ENCODE measurements at places on chromosomes 2 and 18.
A peak's percentile ranks its signal among the peaks of the same experiment; 100 is the strongest.

- DNase-seq: no peak
These were observed 1995.2 kb upstream of the PIK3C3 start for GRCh38 chr18:39959839-39960238.

DNA sequence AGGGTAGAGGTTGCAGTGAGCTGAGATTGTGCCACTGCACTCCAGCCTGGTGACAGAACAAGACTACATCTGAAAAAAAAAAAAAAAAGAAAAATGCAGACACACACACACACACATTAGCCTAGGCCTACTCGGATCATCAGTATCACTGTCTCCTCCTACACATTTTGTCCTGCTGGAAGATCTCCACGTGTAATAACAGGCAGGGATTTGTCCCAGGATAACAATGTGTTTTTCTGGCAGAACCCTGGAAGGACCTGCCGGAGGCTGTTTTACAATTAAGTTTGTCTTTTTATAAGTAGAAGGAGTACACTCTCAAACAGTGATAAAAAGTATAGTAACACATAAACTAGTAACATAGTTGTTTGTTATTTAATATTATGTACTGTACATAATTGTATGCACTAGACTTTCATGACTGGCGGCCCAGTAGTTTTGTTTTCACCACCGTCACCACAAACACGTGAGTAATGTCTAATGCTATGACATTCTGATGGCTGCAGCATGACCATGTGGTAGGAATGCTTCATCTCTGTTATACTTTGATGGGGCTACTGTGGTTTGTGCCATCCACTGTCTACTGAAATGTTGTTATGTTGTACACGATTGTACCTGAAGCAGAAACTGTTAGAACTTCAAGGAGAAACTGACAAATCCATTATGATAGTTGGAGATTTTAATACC lies 130.6 kb downstream of the ATP9B start:
- DNase-seq: peak; percentile 83

- DNase-seq: no peak
These were observed 10.3 kb downstream of the ZC3H15 start for GRCh38 chr2:186496401-186496800.

GRCh38 chr2:238709325-238710025 lies 138.4 kb upstream of the TWIST2 start:
- DNase-seq: no peak
